ENCODE measurements at places on chromosomes 4 and X.

DNA sequence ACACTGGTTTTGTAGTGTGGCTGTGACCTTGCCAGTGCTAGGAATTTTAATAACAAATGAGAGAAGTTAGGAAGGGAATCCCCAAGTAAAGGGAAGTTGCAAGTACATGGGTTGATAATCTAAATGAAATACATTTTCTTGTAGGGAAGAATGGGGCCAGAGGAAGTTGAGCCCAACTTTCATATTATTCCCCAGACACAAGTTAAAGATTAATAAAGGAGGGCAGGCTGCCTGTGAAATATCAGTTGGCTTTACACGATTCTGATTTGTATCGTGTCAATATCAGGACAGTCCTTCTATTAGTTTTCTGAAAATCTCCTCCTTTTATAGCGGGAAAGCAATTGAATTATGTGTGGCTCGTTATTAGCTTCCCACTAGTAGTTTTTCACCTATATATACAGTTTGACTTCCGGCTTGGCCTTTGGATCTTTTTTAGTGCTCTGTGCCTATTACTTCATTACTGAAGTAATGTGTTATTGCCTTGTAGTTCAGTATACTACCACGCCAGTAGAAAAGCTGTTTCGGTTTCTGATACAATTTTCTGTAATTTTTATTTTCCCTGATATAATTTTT is 1.7 kb downstream of the PDLIM5 start:
- DNase-seq: no peak

- DNase-seq: no peak
Measured at GRCh38 chr4:180852738-180853137, 1390.5 kb upstream of the TENM3 start.

DNA sequence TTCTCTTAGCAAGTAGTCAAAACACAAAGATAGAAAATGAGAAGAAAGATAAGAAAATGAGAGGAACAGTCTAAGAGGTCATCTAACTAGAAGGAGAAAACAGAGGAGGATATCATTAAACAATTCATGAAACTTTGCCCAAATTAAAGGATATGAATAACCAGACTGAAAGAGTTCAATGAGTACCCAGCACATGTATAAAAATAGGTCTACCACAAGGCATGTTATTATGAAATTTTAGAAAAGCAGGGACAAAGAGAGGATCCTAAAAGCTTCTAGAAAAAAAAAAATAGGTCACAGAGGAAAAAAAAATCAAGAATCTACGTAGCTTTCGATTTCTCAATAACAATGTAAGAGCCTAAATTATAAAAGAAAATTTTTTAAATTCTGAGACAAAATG is 118.5 kb downstream of the WDFY3 start:
- no peak for DNase-seq

DNA sequence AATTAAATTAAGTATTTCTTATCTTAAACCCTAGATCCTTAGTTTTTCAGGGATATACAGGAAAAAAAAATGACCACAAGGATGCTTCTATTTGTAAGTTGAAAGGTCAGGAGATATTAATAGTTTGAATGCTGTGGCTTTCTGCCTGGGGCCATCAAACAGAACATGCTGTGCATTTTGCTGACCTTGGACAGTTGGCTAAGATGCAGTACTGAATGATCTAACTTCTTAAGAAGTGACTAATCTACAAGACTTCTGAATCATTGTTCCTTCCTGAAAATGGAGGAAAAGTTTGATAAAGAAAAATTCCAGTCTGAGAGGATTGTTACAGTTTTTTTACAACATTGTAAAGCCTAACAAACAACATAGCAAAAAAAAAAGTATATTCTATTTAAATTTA is 237.8 kb upstream of the JADE1 start:
- DNase-seq: no peak

All from cortex of kidney (tissue), 1 donor.